ENCODE measurements at places on chromosomes 12 and 14.
A peak's percentile ranks its signal among the peaks of the same experiment; 100 is the strongest.

DNA sequence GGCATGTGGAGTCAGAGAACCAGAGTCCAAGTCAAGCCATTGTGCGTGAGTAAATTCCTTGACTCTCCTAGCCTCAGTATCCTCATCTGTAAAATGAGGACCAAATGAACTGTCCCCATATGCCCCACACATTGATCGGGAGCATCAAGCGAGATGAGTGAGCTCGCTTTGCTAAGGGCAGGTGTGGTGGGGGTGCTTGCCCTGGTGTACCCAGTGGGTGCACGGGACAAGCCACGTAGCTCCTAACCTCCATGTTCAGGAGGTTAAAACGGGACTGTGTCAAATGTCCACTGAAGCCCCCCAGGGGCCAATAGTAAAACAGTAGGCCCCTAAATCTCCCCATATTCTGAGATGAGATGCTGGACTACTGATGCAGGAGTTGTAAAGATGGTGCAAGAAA, 60.9 kb downstream of the SERPINA3 start:
- DNase-seq, result no peak

DNA sequence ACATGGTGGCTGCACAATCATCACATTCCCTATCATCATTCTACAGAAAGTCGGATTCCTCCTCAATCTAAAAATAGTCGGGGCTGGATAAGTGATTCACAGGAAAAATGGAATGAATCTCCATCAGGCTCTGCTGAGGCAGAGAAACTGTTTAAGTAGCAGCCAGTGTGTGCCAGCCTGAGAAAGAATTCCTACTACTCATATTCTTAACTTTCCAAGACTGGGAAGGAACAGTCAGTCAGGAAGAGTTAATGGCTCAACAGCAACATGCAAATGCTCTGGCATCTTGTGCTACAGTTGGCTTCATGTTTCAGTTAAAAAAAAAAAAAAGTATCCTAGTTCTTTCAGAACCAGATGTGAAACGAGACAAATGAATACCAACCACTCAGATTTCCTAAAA, 187.0 kb downstream of the GRIP1 start:
- DNase-seq, result no peak

- DNase-seq, result no peak
Observed at GRCh38 chr12:2335916-2336315, 283.1 kb downstream of the CACNA1C start.

- no peak for DNase-seq
Observed at GRCh38 chr12:38527631-38528030, 211.1 kb downstream of the ALG10B start.

DNA sequence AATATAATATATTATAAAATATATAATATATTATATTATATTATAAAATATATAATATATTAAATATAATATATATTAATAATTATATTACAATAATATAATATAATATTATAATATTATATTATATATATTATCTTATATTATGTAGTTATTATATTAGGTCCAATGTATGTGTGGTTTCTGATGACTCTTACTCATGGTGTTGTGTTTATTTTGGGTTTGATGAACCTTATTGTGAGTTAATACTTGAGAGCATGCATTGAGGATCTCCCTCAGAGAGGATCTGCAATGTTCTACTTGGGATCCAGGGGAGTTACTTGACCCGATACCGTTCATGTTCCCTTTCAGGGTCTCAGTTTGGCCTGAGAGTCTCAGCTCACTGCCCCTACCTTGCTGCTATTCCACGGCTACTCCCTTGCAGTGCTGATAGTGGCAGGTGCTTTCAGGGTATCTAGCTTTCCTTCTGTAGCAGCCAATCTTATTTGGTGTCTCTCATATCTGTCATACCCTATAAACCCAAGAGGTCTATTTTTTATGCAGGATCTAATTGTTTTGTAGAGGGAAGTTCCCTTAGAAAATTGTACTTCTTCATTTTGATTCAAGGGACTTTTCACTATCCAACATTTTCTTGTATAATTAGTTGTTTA, 89.1 kb upstream of the ZDHHC17 start:
- DNase-seq, result no peak

GRCh38 chr12:111812881-111813741, 28.9 kb upstream of the MAPKAPK5 start:
- peak; percentile 89 for DNase-seq

GRCh38 chr14:54979039-54979438, 47.9 kb downstream of the WDHD1 start:
- DNase-seq, result no peak

DNA sequence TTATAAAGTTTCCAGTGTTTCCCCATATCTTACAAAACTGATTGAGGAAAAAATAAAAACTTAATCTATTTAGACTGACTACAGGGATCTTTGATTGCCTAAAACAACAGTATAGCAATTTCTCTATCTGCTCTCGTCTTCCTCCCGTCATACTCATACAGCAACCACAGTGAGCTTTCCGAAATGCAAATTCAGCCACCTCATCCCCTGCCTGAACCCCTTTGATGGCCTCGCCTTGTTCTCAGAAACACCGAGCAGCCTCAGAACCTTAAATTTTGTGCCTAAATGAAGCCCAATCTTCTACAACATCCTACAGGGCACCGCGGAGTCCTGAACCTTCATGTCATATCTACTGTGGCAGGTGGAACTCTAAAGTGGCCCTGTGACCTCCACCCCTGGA, 223.7 kb upstream of the TMEM132C start:
- peak; percentile 18 for DNase-seq

GRCh38 chr12:52207895-52208294, 16.1 kb upstream of the KRT80 start:
- DNase-seq, result peak; percentile 89

All from suprapubic skin (tissue), 4 donors.